AG04450 (cell line): ENCODE measurements at places on chromosomes 7 and 10.

DNA sequence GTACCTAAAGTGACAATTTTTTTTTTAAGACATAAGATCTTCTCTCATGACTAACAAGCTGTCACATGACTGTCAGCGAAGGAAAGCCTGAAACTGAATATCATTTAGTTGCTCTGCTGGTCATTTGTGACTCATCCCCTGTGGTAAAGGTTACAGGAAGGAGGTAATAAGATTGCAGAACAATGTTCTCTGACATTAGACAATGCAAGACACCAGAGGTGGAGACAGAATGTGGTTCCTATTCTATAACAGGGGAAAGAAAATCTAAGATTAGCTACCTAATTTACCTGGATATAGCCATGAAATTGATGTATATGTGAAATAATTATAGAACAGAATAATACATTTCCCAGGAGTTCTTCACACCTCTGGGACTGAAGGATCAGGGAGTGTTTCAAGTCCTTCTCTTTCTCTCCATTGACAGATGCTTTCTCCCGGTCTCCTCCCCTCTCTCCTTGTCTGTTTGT is 47.7 kb downstream of the LRGUK start:
- peak; percentile 33 for DNase-seq

DNA sequence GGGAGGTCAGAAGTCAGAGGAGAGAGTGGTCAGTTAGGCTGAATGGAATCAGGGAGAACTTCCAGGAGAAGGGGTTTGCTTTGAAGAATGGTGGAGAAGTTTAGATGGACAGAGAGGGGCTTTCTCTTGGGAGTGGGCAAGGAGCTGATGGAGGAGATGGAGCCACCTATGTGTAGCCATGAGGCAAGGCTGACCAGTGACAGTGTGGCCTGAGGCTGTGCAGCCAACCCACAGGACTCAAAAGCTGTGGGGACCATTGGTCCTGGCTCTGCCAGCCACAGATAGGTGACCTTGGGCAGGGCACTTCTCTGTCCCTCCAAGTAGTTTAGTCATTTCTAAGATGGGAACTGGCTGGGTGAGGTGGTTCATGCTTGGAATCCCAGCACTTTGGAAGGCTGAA is 18.7 kb downstream of the NEURL1 start:
- no peak for DNase-seq

GRCh38 chr10:1631282-1631681 is 106.0 kb downstream of the ADARB2 start:
- DNase-seq, result no peak

- DNase-seq, result no peak
Measured at GRCh38 chr7:129285111-129285510, 60.3 kb downstream of the AHCYL2 start.

DNA sequence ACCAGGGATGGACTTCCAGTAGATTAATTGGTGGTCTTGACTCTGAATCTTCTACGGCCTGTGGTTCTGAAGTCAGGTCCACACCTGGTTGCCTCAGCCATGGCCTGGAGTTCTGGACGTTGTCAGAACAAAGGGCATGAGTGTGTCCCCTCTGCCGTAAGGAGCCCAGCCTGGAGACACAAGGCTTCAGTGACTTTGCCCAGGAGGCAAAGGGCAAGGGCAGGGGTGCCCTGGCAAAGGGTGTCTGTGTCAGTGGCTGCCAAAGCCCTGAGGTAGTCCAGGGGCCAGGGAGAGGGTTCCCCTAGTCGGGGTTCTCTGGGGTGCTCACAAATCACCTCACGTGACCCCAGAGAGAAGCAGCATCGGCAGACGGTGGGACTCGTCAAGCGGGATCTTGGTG is 273.2 kb upstream of the ZNF32 start:
- no peak for DNase-seq

GRCh38 chr7:141686670-141687069 is 15.3 kb downstream of the DENND11 start:
- DNase-seq, result no peak

DNA sequence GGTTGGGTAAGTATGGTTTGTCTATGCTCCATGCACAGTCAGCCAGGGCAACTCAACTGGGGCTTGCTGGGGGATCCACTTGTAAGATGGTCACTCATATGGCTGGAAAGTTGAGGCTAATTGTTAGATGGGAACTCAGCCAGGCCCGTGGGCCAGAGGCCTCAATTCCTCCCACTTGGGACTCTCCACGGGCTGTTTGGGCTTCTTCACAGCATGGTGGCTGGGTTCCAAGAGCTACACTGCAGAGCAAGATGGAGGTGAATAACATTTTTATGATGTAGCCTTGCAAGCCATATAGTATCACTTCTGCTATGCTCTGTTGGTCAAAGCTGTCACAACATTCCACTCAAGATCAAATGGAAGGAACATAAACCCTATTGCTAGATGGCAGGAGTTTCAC is 39.2 kb downstream of the ELMO1 start:
- DNase-seq, result no peak

- DNase-seq, result no peak
Measured at GRCh38 chr10:101162677-101163076, 31.6 kb downstream of the TLX1 start.

GRCh38 chr7:157017603-157018327 is 7.3 kb upstream of the MNX1 start:
- DNase-seq, result no peak

DNA sequence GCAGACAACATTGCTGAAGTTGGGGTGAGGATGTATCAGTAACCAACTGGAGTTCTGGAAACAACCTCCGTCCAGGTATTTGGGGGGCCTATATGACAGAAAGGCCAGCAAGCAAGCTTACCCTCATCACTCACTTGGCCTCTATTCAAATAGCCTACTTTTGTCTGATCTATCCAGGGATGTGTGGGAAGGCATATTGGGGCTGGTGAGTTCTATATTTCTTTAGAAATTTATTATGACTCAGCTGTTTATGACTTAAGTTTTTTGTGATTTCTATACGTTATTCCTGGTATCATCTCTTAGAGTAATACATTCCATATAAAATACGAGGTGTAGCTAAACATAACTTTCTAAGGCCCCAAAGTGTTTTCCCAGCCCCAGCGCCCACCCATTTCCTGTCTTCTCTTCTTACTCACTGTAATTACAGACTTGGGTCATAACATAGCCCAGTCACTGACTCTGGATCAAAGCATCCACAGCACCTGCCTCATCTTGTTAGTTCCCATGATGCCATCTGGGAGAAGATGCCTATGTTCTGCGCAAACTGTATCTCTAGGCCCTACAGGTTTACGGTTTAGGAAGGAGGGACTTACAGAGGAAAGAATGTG is 18.1 kb downstream of the GARS1 start:
- DNase-seq, result peak; percentile 18

DNA sequence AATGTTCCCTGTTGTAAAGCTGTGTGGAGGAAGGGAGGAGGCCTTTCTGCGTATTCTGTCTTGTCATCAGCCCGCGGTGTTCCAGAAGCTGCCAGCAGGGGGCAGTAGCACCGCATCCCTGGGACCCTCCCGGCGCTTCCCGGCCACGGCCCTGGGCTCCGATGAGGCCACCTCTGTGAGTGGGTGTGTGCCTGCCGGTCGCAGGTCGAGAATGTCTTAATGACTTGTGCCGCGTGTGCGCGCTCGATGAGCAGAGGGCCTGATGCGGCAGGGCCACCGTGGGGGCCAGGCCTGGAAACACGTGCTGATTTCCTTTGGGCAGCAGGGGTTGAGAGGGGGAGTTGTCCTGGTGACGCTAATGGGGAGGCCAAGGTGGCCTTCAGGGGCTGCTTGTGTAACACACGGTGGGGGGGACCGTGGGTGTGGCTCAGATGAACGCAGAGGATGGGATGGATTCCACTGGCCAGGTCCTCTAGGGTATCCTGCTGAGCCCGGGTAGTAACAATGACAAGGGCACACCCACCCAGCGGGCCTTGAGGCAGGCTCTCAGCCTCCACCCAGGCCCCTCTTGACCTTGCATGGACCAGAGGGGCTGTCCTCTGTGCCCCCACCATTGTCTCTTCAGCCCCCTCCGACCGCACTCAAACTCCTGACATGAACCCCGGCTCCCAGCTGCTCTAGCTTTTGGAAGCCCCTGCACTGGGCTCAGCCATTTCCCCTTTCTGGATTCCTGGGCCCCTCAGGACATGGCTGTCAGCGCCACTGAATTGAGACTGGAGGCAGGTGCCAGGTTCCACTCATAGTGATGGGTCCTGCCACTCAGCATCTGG is 135.9 kb upstream of the PODXL start:
- no peak for DNase-seq

- DNase-seq, result no peak
Measured at GRCh38 chr7:1951159-1951536, 281.1 kb downstream of the ELFN1 start.

DNA sequence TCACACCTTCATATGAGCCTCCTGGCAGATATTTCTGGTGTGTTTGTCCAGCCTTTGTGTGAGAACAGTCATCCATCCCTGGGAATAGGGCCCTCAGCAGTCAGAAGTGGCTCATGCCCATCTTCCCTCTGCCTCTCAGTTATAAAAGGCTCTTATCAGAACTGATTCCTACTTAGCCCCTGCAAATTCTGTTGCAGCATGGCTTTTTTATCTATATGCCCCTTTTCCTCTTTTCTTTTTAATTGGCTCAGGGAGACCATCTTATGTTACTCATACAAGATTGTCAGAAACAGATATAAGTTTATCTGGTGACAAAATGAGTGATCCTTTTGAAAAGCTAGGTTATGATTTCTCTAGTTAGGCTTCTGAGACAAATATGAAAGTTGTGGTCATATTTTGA is 194.1 kb downstream of the CREB5 start:
- DNase-seq, result no peak

DNA sequence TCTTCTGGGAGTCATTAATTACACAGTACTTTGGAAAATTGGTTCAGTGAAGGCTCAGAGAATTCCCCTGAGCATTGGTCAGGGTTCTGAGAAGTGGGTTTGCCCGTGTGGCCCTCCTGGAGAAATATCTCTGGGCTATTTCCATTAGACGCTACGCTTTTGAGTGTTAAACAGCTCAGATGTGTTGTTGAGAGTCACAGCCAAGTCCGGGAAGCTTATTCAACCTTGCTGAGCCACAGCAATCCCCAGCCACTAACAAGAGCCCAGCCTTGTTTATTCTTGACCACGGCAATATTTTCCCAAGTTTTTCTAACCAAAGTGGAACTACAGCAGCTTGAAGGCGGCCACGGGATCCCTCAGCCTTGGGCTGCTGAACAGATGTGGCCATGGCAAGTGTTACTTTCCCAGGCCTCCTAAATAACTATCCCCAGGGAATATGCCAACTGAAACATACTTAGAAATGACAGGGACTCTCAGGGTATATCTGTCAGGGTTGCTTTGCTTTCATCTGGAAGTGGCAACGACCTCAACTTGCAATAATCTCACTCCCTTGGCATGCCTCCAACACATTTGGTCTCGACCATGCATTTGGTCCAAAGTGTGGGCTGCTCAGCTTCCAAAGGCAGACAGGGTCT is 214.7 kb downstream of the EMX2 start:
- no peak for DNase-seq

DNA sequence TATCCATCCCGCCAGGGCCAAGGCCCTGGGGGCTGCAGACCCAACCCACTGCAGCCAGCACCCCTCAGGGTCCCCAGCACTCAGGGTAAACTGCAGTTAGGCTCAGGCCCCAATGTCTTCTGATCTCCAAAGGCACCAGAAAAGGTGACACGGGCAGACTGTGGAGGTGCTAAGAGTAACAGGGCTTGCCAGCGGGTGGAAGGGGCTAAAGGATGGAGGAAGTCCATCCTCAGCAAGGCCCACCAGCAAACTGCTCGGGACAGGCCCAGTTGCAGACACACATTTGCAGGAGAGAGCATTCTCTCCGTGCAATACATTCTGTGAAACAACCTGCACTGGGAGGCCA is 95.6 kb upstream of the DDC start:
- DNase-seq, result no peak

DNA sequence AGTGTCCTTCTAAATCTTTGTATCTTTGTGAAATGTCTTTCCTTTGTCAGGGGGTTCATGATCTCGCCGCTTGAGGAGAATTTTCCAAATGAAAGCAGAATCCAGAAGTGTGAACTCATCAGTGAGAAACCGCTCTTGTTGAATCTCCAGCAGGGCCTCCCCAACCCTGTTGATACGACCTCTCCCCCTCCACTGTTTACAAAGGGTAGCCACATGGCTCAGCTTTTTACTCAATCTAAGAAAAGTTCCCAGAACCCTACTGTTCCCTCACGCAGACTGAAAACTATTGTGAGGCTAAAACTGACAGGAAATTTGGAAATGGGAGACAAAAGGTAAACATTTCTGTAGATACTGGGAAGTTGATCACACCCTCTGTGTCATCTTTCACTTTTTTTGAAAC is 73.9 kb downstream of the SEMA3C start:
- DNase-seq, result no peak

- DNase-seq, result no peak
Measured at GRCh38 chr7:150322114-150322832, 882 bp upstream of the LRRC61 start.

GRCh38 chr7:45575501-45576248 is 1.5 kb downstream of the ADCY1 start:
- no peak for DNase-seq

GRCh38 chr10:48934672-48935501 is 4.8 kb downstream of the LRRC18 start:
- DNase-seq, result no peak

GRCh38 chr10:819816-820215 is 111.7 kb downstream of the LARP4B start:
- no peak for DNase-seq

GRCh38 chr7:105689067-105689819 is 108.0 kb upstream of the EFCAB10 start:
- DNase-seq, result no peak

DNA sequence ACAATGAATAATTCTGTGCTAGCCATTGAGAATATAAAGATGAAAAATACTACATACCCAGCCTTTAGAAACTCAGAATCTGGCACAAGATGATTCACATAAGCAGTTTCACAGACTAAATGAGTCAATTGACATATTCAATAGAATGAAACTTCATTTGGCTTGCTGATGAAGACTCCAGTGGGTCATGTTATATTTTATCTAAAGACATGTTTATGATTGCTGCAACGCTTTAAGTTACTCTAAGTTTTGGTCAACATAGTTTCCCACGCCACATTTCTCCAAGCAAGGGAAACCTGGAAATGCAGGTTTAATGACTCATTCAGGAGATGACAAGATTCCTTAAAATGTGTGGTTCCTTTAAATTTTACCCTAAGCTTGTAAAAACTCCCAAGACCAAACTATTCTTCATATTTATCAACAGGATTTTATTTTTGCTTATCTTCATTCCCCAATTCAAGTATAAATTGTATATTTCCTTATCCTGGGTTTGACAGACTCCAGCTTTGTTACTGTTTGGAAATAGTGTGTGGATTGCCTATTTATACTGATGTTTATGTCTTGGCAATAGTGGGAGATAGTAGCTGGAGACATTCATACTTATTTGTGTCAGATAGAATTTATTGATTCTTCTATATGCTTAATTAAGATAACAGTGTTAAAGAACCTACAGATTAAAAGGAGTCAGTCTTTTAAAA is 6.6 kb downstream of the SEMA3A start:
- peak; percentile 21 for DNase-seq

- peak; percentile 39 for DNase-seq
Measured at GRCh38 chr10:7525314-7526016, 114.6 kb upstream of the SFMBT2 start.
